PC-9 (cell line): ENCODE measurements at places on chromosomes 7 and 10.

- DNase-seq: no peak
These were observed 577 bp upstream of the DDX21 start for GRCh38 chr10:68955355-68955831.

GRCh38 chr7:130114374-130114773, 44.0 kb downstream of the KLHDC10 start:
- DNase-seq: no peak

GRCh38 chr7:4175346-4175973, 506.6 kb upstream of the FOXK1 start:
- DNase-seq: no peak

- peak; percentile 46 for DNase-seq
These were observed 734 bp downstream of the ABCB4 start for GRCh38 chr7:87474533-87475358.

- DNase-seq: no peak
These were observed 276.0 kb downstream of the RPS24 start for GRCh38 chr10:78309536-78310237.

- no peak for DNase-seq
These were observed 91.1 kb downstream of the OR13A1 start for GRCh38 chr10:45224219-45224841.

GRCh38 chr7:137820677-137821420, 25.9 kb downstream of the DGKI start:
- no peak for DNase-seq

DNA sequence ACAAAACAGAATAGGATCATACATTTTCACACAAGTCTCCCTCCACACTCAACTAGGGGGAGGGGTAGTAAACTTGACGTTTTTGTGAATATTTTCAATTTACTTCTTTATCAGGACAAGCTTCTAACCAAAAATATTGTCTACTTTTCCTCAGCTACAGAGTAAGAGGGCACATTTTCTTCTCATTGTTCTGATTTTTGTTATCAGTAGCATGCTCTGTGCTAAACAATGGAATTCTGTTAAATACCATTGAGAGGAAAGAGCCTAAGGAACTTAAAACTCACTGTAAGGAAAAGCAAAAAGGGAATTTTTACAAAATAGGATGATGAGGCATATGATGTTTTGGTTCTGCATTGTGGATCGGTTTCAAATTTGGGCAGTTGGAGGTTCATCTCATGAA, 41.2 kb downstream of the ANLN start:
- DNase-seq: no peak

GRCh38 chr7:138665249-138665648, 35.9 kb downstream of the SVOPL start:
- no peak for DNase-seq

GRCh38 chr10:31604646-31605170, 285.7 kb downstream of the ZEB1 start:
- no peak for DNase-seq

DNA sequence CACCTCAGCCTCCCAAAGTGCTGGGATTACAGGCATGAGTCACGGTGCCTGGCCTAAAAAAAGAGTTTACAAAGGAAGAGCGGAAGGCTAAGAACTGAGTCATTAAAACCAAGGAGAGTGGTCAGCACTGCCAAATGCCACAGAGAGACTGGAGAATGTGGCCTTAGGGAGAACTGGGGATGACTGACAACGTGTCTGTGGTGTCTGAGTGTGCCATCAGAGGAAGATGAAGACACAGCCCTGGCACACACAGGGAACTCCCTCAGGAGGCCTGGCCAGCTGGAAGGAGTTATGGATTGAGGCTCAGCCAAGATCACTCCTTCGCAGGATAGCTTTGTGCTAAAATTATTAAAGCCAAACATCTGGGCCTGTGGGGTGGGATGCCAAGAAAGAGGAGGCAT, 3.9 kb upstream of the INA start:
- DNase-seq: peak; percentile 95

DNA sequence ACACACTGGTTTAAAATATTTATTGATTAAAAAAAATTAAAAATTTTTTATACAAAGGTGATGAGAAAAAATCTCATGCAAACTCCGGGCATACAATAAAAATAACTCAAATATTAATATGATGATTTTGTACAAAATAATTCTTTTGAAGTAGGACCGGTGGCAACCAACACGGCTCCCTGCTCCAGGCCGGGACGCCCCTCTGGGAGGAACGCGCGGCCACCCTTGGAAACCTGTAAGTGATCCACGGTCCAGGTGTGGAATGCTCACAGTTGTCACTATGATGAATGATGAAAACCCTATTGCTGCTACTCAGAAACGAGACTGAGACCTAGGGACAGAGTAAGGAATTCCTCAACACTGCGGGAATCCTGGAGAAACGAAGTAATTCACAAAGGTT, 219.1 kb downstream of the TCERG1L start:
- no peak for DNase-seq

GRCh38 chr10:87976101-87976743, 112.8 kb downstream of the PTEN start:
- no peak for DNase-seq

DNA sequence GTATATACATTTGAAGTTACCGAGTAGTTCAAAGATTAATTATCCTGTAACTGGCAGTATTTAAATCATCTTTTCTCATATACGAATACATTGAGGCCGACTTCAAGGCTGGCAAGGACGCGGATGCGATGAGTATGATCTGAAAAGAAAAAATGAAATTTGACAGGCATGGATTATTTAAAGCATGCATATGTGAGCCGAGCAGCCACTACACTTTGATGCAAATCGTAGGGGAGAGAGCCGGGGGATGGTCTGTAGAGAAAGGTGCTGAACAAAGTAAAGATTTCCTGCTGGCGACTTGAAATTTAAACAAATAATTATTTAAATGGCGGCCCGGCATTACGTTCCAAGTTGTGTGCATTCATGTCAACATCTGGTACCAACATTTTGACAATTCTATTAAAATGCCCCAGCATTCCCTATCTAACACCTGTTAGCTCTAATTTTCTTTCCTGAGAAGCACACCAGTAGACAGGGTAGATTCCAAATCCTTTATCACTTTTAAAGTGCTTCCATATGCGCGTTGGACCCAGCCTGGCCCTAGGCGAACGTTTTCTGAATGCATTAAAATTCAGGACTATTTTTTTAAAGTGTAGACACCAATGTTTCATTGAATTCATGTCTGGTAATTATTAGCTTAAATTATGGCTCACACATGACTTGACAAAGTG, 188.7 kb downstream of the EMX2 start:
- no peak for DNase-seq

- no peak for DNase-seq
These were observed 397.8 kb upstream of the NRP1 start for GRCh38 chr10:33732161-33732680.

GRCh38 chr7:94823947-94824346, 83.4 kb upstream of the PPP1R9A start:
- peak; percentile 60 for DNase-seq

GRCh38 chr10:120221873-120222485, 235.0 kb upstream of the PLPP4 start:
- DNase-seq: peak; percentile 43

DNA sequence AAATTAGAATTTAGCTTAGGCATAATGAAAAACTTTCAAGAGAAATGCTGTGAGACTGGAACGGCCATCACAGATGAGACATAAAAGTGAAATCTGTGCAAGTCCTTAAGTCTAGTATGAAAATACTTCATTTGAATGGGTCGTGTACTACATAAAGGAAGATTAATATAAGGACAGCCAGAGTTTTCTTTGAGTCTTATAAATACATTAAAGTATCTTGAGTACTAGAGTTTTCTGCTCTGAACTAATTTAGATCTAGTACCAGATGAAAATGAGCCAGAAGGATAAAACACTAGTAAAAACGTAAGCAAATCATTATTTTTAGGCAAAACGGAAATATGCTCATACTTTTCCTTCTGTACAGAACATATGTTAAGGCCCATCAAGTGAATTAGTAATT, 93.1 kb downstream of the ATE1 start:
- DNase-seq: no peak

DNA sequence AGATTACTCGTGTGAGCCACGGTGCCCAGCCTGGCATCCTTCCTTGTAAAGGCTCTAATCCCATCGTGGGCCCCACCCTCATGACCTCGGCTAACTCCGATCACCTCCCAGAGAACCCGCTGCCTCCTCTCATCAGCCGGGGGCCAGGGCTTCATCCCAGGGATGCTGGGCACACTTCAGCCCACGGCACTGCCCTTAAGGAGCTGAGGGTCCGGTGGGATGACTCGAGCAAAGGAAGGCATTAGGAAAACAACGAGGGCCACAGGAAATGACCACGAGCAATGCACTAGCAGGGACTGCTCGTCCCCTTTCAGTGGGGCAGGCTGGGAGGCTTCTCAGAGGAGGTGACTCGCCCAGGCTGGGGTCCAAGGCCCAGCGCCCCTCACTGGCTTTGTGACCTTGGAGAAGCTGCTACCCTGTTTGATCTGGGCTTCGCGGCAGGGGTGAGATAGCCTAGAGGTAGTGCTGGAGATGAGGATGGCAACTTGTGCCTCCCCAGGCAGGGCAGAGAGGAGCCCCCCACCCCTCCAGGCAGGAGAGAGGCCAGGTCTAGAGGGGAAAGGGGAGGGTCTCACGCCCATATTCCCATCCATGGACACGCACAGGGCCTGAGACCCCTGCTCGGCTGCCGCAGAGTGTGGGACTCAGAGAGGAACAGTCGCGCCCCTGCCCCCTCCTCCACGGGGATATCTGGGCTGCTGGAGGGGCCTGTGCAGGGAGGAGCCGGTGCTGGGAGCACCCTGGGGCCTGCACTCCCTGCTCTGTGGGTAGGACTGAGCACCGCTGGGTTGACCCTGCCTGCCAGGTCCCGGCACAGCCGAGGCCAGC, 26.8 kb downstream of the ELFN1 start:
- DNase-seq: no peak

DNA sequence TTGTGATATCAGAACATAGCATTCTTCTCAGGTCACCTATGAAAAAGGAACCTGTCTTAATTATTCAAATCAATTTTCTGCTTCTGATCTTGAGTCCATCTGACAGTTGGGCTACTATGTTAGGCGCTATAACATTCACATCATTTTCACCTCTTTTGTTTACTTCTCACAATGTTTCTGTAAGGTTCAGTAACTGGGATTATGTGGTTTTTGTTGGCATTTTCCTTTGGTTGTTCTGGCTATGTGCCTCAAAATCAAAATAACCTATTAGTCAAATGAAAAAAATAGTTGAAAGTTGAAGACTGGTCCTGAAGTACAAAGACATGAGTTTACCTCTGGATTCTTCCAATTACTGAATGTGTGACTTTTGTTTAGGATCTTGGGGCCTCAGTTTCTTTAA, 221.3 kb upstream of the SMIM30 start:
- DNase-seq: no peak

DNA sequence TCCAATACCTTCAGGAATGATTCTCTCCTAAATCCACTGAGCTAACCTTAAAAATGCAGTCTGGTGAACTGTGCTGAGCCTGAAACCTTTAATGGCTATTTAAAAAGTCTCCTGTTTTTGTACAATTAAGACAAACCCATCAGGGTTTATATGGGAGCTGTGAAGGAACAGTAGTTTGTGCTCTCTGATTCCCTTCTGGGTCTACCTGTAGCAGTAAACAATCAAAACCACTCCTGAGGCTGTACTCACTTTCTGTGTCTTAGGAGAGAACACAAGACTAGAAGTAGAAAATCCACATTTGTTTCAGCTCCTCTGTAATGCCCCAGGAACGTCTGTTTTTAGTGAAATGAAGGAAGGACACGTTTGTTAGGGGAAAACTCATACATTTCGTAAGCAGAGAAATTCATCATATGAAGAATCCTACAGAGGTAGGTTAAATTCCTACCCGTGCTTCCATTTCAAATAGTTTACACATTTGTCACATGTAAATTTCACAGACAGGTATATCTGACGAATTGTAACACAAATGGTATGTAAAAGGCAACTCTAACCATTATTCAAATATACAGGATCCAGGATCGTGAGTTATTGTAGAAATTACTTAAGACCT, 2.6 kb downstream of the CUX1 start:
- no peak for DNase-seq

DNA sequence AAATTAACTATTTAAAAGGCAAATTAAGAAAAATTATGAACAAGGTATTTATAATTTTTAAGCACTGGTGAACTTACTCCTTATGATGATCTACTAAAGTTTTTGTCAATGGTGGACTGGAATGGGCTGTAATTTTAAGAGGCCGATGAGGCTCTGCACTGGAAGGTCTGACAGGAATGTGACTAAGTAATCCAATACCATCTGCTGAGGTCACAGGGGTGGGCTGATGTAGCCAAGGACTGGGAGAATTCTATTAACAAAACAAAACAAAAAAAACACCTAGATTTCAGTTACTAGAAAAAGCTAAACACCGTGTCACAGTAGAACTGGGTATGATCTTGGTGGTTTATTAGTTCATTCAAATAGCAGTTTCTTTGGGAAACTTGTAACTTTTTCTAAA, 75.9 kb downstream of the NRBF2 start:
- DNase-seq: no peak

DNA sequence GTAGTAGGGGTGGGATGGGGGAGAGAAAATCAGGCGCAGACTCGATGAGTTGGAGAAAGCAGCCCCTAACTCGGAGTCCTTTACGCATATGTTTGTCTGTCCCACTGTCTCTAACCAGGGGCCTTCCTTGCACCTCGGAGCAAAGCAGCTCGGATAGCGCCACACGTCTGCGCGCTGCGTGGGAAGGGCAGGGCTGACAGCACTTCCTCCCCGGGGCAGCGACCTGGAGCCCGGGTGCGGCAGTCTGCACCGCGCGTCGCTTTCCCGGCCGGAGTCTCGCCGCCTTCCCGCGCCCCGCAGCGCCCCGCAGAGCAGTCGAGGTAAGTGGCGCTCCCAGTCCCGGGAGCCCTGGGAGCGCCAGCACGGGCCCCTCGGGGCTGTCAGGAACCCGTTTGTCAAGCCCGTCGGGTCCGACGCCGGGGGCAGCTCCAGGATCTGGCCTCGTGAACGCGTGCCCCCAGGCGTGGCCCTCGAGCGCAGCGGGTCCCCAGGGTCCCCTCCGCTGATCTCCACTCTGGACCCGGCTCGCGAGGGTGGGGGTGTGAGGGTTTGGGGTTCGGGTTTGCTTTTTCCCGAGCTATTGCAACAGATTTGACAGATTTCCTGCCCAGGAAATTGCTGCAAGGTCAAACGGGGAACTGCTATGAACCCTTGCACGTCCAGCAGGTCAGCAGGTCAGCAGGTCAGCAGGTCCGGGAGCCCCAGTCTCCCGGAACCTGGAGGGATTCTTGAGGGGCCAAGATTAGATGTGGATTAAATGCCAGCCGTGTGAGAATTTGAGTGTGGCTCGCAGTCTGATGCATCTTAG, 597 bp downstream of the APBB1IP start:
- no peak for DNase-seq

DNA sequence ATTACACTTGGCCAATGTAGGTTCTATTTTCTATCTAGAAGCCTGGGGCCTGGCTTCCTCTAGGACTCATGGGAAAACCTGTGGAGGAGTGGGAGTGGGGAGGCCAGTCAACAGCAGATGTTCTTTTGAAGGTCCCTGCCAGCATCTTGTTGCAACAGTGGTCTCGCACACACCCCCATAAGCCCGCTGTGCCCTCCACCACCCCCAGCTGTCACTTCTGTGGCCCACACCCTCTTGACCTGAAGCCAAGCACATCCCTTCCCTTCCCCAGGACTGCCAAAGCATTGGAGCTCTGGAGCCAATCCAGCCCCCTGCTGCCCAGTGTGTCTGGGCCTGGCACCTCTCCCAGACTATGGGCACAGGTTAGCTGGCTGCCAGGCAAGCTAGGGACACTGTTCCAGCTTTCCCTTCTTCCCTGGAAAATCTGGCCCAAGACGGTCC, 1.9 kb upstream of the STX1A start:
- DNase-seq: no peak
